ENCODE measurements at places on chromosomes 7 and 10. TPM values are rescaled to one million over a fixed set of nuclear protein-coding genes. Genes with fewer than 3 reads are reported as not detected.

PNLIPRP3 gene
- total RNA-seq, result not detected

ZMYND11 gene
- total RNA-seq, result 37.5 TPM

GIMAP2 gene
- 102 TPM for total RNA-seq

SFRP5 gene
- not detected for total RNA-seq

SYCE1 gene
- 0.35 TPM for total RNA-seq

THNSL1 gene
- 2.5 TPM for total RNA-seq

DNA sequence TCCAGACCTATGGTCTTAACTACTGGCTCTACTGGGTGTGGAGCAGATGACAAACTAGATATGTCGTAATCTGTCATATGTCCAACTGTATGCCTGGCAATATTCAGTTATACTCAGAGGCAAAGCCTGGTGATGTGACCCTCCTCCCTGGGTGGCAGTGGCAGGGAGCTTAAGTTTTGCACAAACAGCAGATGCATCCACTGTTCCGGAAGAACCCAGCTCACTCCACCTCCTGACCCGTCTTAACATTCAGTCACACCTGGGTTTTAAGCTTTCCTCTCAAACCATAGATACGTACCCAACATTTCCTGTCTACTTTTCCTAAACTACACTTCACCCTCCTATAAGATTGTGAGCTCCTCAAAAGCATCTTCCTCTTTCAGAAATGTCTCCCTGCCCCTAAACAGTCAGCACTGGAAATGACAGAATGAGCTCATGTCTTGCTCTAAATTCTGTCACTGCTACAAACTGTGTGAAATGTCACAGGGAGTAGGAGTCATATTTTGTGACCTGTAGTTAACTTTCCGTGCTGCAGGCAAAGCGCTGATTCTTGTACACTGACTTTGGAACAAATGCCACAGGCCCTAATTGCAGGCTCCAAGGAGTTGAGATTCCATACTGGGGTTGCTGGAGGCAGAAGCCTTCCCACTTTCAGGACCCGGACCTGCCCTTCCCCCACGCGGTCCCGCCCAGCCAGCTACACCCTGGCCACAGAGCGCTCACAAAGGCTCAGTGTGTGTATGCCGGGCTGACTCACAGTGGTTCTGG lies 23.9 kb downstream of the SCD start:
- peak overlapping the region; percentile 57 for H3K4me3 ChIP-seq
- H3K27me3 ChIP-seq, result no peaks in the 10 kb centered on the region
- no peak overlapping the region for H3K27ac ChIP-seq
- peaks cover 10% of the 10 kb centered on the region for H3K36me3 ChIP-seq
- H3K4me1 ChIP-seq, result peaks cover 44% of the 10 kb centered on the region

- DNase-seq, result no peak
- no peaks in the 10 kb centered on the region for H3K36me3 ChIP-seq
Observed at GRCh38 chr7:17506095-17506494, 207.6 kb downstream of the AHR start.

DNA sequence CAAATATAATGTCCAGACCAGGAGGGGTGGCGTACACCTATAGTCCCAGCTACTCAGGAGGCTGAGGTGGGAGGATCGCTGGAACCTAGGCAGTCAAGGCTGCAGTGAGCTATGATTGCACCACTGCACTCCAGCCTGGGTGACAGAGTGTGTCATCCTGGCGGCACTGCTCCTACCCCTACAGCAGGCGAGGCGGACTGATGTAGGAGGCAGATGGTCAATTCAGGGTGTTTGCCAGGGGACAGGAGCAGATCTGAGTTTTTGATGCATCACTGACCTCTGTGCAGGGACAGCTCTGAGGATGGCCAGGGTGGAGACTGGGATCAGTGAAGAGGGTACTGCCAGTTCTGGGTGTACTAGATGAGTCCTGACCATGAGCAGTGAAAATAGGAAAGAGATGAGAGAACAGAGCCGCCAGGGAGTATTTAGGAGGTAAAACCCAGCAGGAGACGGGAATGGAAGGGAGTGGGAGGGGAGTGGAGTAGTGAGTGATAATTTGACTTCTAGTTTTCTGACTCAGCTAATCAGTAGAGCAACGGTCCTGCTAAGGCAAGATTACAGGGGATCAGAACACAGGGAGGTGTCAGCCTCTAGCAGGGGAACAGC lies 75.3 kb downstream of the HIP1 start:
- H3K27ac ChIP-seq, result no peak overlapping the region
- no peak for DNase-seq
- H3K4me3 ChIP-seq, result no peak overlapping the region
- H3K4me1 ChIP-seq, result peaks cover 2% of the 10 kb centered on the region

DNA sequence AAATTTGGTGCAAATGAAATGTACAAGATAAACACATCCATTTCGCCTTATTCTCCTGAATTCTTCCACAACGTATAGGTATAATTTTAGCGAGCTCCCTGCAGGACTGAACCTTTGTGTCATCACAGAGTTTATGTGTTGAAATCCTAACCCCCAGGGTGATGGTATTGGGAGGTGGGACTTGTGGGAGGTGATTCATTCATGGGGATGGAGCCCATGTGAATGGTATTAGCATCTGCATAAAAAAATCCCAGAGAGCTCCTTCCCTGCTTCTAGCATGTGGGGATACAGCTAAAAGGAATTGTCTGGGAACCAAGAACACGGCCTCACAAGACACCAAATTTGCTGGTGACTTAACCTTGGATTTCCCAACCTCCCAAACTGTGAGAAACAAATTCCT lies 741.4 kb upstream of the VSTM2A start:
- H3K36me3 ChIP-seq, result no peaks in the 10 kb centered on the region
- DNase-seq, result no peak
- no peaks in the 10 kb centered on the region for H3K4me1 ChIP-seq
- no peaks in the 10 kb centered on the region for H3K27me3 ChIP-seq
- no peak overlapping the region for H3K4me3 ChIP-seq

DNA sequence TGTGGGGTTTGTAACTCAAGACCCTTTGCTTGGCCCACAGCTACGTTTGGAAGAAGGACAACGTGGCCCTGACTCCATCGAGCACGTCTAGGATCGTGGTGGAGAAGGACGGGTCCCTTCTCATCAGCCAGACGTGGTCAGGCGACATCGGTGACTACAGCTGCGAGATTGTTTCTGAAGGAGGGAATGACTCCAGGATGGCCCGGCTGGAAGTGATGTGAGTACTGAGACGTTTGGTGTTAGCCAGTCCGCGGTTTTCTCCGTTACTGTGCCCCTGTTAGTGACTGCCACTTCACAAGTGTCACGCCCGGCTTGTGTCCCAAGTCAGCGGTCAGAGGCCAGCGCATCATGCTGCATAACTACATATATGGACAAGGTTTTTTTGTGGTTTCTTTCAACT lies 673.3 kb downstream of the SDK1 start:
- H3K27me3 ChIP-seq, result no peaks in the 10 kb centered on the region
- no peak overlapping the region for H3K4me3 ChIP-seq
- H3K27ac ChIP-seq, result no peak overlapping the region

DNA sequence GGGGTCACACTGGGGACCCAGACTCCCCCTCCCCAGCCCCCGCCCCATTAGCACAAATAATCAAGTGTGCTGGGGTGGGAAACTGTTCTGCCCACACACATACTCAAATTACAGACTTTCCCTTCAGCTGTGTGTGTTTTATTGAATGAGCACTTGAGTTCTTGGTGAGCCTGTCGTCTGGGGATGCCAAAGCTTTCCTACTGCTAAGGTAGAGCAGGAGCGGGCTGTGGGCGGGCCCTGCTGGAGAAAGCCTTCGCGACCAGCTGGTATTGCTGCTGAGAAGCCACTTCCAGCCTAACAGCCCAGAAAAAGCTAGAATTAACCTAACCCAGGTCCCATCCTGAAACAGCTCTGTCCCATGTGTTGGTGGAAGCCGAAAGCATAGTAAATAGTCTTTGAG lies 87.0 kb upstream of the KMT2E start:
- H3K27me3 ChIP-seq, result no peaks in the 10 kb centered on the region
- no peak overlapping the region for H3K4me3 ChIP-seq

GRCh38 chr7:95989301-95989700 lies 216.9 kb downstream of the DYNC1I1 start:
- H3K27ac ChIP-seq, result no peak overlapping the region
- H3K4me1 ChIP-seq, result no peaks in the 10 kb centered on the region

DNA sequence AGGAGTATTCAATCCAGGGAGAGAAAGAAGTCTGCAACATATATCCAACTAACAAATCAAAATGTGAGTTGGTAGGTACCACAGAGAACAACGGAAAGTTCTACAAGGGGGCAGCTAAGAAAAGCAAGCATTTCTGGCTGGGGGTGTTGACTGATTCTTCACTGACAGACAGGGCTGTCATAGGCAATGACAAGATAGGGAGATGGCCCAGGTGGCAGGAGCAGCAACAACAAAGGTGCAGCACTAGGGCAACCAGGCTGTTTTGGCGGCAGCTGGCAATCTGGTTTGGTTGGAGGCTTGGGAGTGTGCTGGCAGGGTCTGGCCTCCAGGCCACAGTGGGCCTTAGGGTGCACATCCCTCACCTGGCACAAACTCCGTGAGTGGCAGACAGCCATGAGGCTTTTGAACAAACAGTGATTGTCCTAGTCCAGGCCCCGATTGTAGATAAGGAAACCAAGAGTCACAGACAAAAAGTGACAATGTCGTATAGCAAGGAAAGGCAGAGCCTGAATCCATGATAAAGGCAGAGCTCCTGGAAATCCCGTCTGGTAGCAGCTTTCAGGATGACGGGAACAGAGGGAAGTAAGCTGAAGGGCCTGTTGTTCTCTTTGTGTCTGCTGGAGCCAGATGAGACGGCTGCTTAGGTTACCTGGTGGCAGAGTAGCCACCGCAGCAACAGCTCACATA lies 28.4 kb downstream of the DPCD start:
- no peaks in the 10 kb centered on the region for H3K27me3 ChIP-seq
- DNase-seq, result no peak
- H3K27ac ChIP-seq, result no peak overlapping the region
